ENCODE measurements at places on chromosomes 1 and 21. TPM values are rescaled to one million over a fixed set of nuclear protein-coding genes. Genes with fewer than 3 reads are reported as not detected.

TNFRSF4 gene
- total RNA-seq, result not detected

TEKT2 gene
- not detected for total RNA-seq

DNA sequence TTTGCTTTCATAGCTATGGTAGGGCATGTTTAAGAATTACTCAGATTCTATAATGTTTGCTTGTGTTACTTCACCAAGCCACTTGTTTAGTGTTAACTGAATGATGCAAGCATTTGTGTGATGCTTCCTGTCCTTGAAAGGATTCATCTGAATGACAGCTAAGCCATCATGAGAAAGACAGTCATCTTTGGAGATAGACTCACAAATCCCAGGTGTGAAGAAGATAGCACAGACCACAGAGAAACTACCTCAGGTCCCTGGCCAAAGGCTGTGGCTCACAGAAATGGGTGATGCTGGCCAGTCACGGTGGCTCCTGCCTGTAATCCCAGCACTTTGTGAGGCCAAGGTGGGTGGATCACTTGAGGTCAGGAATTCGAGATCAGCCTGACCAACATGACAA, 321.4 kb downstream of the DPYD start:
- no peak for DNase-seq

DNA sequence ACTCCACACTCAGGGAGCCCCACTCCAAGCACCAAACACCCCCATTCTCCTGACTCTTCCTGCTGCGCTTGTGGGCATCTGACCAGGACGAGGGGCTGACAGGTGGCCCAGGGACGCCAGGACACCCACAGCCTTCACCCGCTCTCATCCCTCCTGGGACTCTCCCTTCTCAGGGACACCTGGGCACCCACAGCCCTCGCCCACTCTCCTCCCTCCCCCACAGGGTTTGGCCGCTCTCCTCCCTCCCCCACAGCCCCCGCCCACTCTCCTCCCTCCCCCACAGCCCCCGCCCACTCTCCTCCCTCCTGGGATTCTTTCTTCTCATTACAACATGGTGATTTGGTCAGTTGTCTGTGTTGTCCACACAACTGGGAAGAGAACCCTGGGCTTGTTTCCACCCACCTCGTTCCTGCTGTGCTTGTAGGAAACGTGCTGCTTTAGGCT, 43.4 kb downstream of the PRDM15 start:
- no peak for DNase-seq

GRCh38 chr1:39576016-39576657, 453 bp downstream of the PABPC4 start:
- DNase-seq, result peak; percentile 75

DNA sequence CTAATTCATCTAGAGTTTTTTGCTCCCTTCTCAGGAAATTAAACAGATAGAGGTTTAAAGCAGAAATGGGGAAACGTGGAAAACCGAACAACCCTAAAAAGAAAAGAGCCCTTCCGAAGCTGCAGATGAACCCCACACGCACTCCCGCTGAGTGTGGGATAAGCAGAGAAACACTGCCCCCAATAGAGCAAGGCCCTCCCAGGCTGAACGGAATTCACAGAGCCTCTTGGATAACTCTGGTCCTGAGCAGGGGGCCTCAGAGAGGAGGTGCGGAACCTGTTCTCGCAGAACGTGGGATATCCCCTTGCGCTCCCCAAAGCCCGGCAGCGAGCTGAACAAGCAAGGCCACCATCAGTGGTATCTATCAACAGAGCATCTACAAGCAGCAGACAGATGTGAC, 44.9 kb downstream of the SSBP3 start:
- no peak for DNase-seq

GRCh38 chr1:7973086-7973485, 11.6 kb downstream of the PARK7 start:
- DNase-seq, result no peak

DNA sequence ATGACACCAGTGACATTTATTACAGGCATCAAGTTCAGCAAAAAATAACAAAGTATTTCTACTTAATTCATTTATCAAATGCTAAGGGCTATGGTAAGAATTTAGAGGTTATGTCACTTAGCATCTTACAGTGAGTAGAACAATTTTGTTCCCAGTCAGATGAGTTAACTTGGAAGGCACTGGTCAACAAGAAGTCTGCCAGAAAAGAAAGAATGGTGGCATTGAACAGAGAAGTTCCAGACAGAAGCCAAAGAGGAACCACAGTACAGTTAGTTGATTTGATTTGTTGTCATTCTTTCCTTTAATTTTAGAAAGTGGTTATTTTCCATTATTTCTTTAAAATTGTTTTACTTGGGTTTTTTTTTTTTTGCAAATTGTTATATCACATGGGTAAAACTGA, 232.2 kb upstream of the PKN2 start:
- no peak for DNase-seq

DNA sequence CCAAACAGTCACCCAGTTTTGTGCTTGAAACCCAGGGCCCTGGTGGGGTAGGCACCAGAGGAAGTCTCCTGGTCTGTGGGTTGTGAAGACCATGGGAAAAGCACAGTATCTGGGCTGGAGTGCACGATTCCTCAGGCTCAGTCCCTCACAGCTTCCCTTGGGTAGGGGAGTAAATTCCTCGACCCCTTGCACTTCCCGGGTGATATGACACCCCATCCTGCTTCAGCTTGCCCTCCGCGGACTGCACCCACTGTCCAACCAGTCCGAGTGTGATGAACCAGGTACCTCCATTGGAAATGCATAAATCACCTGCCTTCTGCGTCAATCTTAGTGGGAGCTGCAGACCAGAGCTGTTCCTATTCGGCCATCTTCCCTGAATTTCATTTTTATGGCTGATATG, 133.9 kb upstream of the KCTD3 start:
- no peak for DNase-seq

- peak; percentile 95 for DNase-seq
These were observed 51.5 kb downstream of the PTPRF start for GRCh38 chr1:43582162-43582566.

- peak; percentile 31 for DNase-seq
These were observed 871 bp downstream of the TUFT1 start for GRCh38 chr1:151540982-151541377.

DNA sequence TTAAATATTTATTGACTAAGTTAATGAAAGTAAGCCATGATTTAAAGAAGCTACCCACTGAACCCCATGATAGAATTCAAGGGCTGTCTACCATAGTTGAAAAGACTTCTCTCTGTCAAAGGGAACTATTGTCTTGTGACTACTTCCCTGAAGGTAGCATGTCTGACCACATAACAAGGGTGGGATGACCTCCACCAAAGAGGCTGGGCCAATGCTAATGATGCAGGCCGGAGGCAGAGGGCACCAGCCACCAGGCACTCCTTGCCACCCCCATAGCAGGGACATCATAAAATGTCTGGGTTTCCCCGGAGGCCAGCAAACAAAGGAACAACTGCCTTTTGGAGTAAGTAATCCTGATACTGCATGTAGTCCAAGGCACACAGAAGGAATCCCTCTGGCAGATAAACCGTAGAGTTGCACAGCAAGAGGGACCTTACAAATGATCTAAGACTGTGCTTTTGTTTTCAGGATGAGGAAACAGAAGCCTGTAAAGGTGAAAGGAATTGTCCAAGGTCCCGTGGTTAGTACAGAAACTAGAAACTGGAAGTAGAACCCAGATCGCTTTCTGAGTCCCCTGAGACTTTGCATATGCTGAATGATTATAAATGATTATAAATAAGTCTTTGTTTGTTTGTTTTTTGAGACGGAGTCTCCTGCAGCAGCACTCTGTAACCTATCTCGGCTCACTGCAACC, 33.5 kb upstream of the ITPKB start:
- no peak for DNase-seq

- DNase-seq, result no peak
These were observed 58.4 kb downstream of the DISP3 start for GRCh38 chr1:11537380-11537764.

GRCh38 chr1:43452789-43453441, 816 bp downstream of the HYI start:
- DNase-seq, result peak; percentile 37

GRCh38 chr21:39258207-39258606, 55.2 kb downstream of the BRWD1 start:
- no peak for DNase-seq

GRCh38 chr1:167617153-167618147, 12.6 kb upstream of the RCSD1 start:
- peak; percentile 47 for DNase-seq

DNA sequence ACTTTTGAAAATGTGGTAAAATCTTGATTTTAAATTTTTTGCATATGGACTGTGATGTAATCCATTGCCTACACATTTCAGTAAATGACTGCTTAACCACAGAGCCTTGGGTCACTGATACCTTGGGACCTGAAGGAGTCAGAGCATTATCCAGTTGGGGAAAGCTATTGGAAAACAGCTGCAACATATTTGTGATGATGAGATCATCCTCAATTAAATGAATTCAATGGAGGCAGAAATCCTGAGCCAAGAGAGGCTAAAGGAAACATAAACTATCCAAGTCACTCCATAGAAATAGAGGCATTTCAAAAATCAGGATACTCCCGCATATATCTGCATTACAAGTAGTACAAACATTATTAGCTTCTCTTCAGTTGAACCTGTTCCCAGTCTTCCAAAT, 99.8 kb upstream of the PRMT6 start:
- DNase-seq, result peak; percentile 7

GRCh38 chr1:12244078-12244477, 14.2 kb downstream of the VPS13D start:
- DNase-seq, result no peak

DNA sequence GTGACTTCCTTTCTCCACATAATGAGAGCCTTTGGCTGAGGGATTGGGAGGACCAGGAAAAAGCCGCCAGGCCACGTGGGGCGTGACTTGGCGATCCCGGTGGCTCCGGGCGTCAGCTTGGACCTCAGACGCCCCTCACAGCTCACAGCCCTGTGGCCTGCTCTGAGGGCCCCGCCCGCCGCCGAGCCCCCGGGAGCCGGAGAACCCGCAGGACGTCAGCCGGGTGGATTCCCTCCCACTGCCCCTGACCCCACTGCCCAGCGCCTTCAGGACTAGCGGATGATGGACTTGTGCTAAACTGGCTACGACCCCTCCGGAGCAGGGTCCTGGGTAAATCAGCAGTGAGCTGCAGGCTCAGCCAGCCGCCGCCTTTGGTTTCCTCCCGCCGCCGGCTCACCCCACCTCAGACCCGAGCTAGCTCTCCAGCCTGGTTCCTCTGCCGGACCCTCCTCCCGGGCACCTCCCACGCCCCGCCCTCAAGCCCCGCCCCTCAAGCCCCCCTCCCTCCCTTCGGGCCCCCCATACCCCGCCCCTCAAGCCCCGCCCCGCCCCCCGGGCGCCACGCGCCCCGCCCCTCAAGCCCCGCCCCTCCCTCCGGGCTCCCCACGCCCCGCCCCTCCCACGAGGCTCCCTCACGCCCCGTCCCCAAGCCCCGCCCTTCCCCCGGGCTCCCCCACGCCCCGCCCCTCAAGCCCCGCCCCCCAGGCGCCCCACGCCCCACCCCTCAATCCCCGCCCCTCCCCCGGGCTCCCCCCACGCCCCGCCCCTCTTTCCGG, 10.0 kb upstream of the FAAP20 start:
- peak; percentile 62 for DNase-seq

DNA sequence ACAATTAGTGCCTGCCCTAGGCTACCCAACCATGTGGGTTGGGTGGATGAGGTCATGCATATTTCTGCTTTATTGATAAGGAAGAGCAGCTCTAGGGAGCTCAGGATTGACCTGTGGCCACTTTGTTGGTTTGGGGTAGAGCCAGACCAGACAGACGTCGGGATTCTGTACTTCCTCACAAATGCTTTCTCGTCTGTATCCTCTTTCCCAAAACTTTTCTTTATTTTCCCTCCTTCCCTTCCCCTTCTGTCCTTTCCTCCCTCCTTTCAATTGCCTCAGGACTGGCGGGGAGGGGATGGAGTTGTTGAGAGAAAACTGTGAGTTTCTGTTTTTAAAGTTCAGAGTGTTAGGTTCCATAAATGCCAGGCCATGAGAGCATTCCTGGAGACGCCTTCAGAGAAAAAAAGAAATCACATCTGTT, 68.0 kb downstream of the UCK2 start:
- peak; percentile 80 for DNase-seq

DNA sequence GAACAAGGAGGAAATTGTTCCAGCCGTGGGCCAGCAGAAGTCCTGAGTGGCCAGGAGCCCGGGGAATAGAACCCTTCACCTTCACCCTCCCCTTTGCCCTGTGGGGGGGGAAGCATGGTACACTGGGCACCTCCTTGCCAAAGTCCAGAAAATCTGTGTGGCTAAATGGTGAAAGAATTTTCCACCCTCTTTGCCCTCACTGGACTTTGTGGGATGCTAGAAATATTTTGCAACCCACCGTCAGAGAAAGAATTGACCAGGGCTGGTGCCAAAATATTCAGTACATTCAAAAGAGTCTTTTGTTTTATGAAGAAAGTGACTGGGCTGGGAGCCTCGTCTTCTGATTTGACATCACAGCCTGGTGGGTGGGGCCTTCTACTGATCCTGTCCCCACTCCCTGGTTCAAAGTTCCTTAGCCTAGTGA, 14.6 kb downstream of the NFASC start:
- peak; percentile 59 for DNase-seq

GRCh38 chr1:241627453-241628259, 12.5 kb downstream of the CHML start:
- peak; percentile 73 for DNase-seq

GRCh38 chr1:17265162-17265561, 16.3 kb downstream of the PADI3 start:
- DNase-seq, result no peak

- peak; percentile 22 for DNase-seq
These were observed 25.8 kb downstream of the PRDM2 start for GRCh38 chr1:13725714-13726175.

GRCh38 chr1:55318116-55318817, 103.1 kb upstream of the USP24 start:
- no peak for DNase-seq

GRCh38 chr1:1349256-1350012, at the start of gene DVL1:
Gene DVL1, minus strand, starts transcription at chr1:1349418. Its CDS starts 353 bp downstream, at chr1:1349065.
- peak; percentile 79 for DNase-seq

- no peak for DNase-seq
These were observed 6.3 kb downstream of the EBNA1BP2 start for GRCh38 chr1:43165765-43166164.

DNA sequence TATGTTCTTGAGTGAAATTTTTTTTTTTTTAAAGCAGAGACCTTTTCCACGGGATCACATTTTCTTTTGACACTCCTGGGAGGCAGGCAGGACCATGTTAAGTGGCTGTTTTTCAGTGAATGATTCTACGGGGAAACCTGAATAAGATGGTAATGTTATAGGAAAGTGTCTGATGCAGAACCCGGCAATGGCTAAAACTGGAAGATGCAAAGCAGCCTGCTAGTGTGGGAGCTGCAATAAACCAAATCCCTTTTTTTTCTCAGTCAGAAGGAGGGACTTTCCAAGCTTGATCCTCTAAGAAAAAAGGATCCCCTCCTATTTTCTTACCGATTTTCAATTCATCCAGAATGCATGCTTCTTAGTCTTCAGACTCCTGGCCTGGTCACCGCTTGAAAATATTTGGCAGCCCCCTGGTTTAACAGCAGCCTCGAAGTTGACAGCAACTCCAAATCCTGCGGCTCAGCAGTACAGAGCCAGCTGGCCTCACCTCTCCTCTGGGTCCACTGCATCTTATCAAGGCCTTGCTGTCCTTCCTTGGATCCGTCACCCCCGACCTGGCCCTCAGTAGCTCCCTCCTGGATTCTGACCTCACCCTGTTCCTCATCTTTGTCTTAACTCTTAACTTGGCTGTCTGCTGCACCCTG, 5.6 kb downstream of the MX2 start:
- DNase-seq, result no peak

All from myocyte (in vitro differentiated cells).